Skeletal muscle cell (primary cell): ENCODE measurements at places on chromosomes 7 and 10.

- DNase-seq, result no peak
Measured at GRCh38 chr10:44956226-44956625, 3.4 kb upstream of the RASSF4 start.

GRCh38 chr10:120477021-120477742, 20.2 kb downstream of the PLPP4 start:
- no peak for DNase-seq

DNA sequence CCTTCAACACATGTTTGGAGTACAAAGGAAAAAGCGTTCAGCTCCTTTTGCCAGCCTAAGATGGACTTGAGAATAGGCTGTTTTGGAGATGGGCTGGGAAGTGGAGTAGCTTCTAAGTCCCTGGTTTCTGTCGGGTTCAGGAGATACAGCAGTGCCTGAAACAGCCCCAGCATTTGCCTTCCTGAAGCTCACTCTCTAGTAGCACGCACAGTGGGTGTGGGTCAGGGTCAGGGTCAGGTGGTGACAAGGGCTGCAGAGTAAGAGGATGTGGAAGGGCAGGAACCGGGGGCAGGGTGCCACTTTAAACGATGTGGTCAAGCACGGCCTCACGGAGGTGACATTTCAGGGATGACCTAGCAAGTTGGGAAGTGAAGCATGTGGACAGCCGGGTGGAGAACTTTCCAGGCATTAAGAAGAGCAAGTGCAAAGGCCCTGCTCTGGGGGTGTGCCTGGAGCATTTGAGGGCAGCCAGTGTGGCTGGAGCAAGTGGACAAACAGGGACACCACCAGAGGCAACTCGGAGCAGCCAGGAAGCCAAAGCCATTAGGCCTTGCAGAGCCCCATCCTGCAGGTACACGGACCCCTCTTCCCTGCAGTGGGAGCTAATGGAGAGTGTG, 382.2 kb upstream of the ZMIZ1 start:
- no peak for DNase-seq

DNA sequence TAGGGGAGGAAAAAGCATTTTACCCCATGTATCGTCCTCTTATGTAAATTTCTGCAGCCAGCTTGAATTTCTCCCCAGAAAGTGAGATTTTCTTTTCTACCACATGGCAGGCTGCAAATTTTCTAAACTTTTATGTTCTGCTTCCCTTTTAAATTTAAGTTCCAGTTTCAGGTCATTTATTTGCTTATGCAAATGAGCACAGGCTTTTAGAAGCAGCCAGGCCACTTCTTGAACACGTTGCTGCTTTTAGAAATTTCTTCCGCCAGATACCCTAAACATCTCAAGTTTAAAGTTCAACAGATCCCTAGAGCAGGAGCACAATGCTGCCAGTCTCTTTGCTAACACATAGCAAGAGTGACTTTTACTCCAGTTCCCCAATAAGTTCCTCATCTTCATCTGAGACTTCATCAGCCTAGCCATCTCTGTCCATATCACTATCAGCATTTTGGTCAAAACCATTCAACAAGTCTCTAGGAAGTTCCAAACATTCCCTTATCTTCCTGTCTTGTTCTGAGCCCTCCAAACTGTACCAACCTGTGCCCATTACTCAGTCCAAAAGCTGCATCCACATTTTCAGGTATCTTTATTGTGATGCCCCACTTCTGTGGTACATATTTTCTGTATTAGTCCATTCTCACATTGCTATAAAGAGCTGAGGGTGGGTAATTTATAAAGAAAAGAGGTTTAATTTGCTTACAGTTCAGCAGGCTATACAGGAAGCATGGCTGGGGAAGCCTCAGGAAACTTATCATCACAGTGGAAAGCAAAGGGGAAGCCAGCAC, 16.3 kb downstream of the EZH2 start:
- no peak for DNase-seq

DNA sequence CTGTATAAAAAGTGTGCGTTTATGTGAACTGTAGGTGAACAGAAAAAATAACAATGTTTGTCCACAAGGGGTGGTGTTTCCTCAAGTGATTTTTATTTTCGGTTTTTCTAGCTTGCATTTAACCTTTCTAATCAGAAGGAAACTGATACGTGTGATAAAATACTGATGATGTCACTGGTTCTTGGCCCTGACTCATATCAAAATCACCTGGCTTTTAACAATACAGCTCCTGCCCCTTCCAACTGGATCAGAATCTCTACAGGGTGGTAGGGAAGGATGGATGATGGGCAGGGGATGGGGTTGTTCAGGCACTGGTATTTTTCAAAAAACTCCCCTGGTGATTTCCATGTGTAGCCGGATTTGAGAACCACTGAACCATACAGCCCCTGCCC, 10.9 kb downstream of the NPFFR1 start:
- DNase-seq, result no peak

DNA sequence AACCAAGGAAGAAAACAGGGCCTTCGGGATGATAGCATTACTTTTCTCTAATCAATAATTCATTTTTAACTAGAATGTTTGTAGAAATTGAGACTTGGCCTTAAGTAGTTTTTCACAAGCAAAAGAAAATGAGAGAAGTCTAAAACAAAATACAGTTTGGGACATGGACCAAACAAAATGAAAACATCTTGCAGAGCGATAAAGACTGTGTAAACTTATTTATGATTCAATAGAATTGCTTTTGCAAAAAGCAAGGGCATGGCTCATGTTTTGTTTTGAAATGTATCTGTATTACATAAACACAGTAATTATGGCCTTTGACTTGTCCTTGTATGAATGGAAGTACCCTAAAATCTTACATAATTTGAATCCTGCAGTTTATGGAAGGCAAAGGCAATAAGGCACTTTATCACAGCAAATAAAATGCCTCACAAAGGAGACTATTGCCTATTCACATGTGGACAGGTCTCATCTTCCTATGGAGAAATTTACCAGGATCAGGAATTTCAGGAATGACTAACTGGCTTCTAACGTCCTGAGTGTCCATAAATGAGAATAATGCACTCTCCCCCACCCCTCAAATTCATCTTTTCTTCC, 295.2 kb downstream of the PTEN start:
- no peak for DNase-seq

DNA sequence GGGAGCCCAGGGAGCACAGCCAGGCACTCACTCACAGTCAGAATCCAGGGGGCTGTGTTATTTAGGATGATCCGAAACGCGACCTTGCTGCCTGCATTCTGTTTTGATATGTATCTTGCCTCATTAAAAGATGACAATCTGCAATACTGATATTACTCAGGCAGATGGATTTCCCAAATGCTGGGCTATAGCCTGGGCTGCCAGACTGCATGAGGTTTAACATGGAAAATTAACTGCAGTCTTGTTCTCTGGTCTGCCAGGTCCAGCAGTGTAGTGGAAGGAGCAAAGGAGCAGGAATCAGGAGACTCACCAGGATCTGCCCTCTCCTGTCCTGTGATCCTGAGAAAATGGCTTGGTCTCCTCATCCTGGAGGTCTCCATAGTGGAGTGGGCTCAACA, 258.1 kb downstream of the PAXIP1 start:
- DNase-seq, result no peak

GRCh38 chr10:102267748-102268147, 22.4 kb downstream of the GBF1 start:
- peak; percentile 68 for DNase-seq

DNA sequence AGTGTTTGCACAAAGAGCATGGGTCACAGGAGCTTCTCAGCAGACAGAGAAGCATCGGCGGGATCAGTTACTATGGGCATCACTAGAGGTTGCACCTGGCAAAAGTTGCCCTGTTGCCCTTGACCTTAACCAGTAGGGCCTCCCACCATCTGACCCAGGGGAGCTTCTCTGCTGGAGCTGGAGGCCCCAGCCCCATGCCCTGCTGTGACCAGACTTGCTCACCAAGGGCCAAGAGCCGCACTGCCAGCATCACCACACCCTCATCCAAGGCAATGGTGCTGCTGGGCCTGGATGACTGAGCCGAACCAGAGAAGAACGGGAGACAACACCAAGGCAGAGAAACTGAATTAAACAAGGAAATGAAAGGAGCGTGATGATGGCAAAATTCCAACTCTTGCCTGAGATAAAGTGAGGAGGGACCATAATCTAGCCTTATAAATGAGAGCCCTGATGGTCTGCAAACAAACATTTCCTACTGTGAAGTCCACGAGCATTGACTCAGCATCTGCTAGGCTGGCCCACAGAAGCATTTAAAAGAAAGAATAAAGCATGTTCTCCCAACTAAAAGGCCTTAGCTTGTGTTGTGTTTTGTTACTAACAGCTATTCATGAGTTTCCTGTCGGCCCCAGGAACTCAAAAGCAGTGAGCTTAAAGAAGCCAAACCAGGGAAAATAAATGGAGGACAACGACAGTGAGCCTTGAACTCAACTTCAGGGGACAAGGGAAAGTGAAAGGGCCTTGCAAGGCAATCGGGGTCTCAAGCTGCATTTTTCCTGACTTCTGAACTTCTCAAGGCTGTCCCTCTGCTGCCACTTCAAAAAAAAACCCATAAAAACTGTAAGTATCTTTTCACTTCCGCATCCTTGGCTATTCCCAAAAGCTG, 60.4 kb downstream of the AFAP1L2 start:
- DNase-seq, result no peak

GRCh38 chr10:32144817-32145688, 88.8 kb upstream of the KIF5B start:
- DNase-seq, result no peak

- no peak for DNase-seq
Measured at GRCh38 chr7:146701166-146701565, 584.6 kb downstream of the CNTNAP2 start.

DNA sequence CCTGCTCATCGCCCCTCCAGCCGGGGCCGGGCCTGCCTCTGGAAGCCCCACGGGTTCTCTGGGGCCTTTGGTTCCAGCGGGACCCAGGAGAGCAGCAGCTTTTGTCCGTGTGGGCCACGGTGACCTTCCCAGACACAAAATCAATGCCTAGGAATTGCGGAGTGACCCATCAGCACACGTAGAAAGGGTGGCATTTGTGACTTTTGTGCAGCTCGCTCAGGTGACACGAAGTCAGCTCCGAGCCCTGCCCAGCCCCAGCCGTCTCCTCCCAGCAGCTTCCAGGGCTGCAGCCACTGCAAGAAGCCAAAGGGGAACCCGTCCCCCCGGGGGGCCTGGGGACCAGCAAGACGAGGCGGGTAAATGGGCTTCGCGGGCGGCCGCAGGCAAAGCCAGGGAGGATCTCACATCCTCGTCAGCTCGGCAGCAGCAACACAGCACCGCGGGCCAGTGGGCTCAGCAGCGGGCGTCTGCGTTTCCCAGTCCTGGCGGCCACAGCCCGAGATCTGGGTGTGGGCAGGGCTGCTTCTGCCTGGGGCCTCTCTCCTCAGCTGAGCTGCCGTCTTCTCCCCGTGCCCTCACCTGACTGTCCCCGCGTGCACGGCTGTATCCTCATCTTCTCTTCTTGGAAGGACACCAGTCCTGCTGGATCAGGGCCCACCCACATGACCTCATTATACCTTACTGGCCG, 88.5 kb downstream of the PAXIP1 start:
- no peak for DNase-seq

- peak; percentile 99 for DNase-seq
Measured at GRCh38 chr10:72320676-72321247, 34.0 kb downstream of the DNAJB12 start.

GRCh38 chr7:55088107-55088506, 69.3 kb downstream of the EGFR start:
- DNase-seq, result no peak

DNA sequence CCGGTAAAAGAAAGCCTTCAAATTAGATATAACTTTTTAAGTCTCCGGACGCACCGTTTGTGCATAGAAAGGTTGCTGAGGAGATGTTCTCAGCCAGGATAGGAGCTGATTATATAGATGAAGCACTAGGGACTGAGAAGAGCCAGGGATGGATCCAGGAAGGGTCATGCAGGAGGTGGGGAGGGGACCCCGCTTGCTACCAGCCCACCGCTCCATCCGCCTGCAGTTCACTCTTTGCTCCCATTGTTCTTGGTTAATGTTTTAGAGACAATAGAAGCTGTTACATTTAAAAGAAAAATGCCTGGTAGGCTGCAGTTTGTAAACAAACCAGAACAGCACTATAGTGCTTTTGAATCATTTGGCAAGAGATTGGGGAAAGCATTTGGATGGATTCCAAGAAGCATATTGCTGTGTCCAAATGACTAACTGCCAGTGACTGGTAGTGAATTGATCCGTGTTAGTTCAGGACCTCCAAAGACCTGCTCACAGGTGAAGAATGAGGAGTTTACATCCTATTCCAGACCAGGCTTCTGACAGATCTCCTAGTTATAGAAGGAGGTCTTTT, 175.9 kb upstream of the TAC1 start:
- DNase-seq, result no peak

- no peak for DNase-seq
Measured at GRCh38 chr7:3880228-3880987, 579.4 kb downstream of the SDK1 start.

- no peak for DNase-seq
Measured at GRCh38 chr10:117441361-117441760, 66.1 kb upstream of the PDZD8 start.

GRCh38 chr7:129454249-129454551, 20.0 kb downstream of the STRIP2 start:
- DNase-seq, result no peak

GRCh38 chr7:111873326-111873646, 311.0 kb upstream of the IMMP2L start:
- DNase-seq, result no peak

GRCh38 chr10:11022213-11022612, 4.5 kb downstream of the CELF2 start:
- no peak for DNase-seq

DNA sequence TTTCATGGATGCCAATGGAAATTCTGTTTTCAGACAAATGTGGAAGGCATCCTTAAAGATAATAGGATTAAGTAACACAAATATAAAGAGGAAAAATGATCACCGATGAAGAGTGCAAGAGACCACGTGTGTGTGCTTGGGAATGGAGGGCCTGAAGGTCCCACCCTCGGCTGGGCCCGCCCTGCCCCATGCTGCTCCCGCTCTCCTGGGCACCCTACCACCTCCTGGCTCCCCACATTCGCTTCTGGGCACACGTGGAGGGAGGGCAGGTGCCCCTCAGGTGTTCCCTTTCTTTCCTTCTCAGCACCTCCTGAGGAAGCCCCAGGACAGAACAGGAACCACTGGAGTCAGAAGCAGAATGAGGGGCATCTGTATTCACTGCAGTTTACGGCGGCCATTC, 367.6 kb downstream of the DNAJB6 start:
- DNase-seq, result no peak

DNA sequence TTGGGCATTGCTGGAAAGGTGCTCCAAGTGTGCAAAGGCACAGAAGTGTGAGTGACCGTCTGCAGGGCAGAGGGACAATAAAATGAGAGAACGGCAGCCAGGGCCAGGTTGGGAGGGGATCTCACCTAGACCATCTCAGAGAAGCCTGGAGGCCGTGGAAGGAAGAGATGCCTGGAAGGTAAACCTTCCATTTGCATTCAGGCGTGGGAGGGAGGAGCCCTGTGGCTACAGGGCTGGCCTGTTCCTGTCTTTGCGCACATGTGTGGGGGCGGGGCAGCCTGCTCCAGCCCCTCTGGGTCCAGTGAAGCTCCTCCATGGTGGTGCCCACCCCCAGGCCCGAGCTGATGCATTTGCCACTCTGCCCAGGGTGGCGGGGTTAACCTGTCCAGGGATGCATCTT, 473.6 kb upstream of the MGMT start:
- no peak for DNase-seq
